ENCODE measurements at places on chromosomes 6 and 20.

DNA sequence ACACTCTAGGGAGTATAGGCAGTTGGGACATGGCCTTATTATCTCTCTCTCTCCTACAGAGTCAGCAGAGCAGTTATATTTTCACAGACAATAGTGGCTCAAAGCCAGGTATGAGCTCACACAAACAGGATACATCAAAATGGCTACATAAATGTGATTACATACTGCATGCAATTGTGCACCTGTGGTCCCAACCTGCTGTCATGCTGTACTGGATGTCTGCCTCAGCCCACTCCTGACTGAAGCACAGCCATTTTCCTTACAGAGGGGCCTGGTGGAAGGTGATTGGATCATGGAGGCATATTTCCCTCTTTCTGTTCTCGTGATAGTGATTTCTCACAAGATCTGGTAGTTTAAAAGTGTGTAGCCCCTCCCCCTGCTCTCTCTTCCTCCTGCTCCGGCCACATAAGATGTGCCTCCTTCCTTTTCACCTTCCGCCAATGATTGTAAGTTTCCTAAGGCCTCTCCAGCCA lies 37.0 kb upstream of the SAMHD1 start:
- DNase-seq: peak; percentile 41

GRCh38 chr20:46801003-46801702 lies 91.7 kb downstream of the SLC2A10 start:
- DNase-seq: no peak

GRCh38 chr20:7866285-7866684 lies 74.0 kb downstream of the HAO1 start:
- no peak for DNase-seq

DNA sequence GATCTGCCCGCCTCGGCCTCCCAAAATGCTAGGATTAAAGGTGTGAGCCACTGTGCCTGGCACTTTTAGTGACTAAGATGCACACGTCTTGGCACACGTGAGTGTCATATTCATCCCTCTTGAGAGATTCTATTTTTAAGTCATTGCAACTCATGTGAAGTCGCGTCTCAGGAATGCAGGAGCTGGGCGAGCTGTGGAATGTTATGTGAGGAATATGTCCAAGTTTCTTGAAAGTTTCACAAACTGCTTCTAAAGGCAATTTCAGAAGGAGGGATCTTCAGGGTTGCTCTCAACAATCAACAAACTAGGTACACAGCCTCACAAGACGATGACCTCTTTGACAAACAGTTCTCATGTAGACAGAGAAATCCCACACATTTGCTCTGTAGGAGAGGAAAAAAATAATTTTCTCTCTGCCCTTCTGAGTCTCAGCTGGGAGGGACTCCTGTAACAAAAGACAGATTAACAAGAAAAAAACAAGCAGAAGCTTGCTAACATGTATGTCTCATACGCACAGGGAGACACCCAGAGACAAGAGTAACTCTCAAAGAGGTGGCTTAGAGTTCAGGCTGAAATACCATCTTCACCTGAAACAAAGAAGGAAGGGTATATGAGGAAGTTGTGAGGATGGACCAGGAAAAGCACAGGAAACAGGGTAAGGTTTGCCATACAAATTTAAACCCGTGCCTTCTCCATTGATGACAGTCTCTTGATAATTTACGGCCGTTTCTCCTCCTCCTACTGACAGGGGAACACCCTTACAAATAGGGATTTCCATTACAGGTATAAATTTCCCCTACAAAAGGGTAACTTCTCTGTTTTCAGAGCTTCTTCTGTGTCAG lies 45.3 kb upstream of the FAM50B start:
- DNase-seq: no peak

DNA sequence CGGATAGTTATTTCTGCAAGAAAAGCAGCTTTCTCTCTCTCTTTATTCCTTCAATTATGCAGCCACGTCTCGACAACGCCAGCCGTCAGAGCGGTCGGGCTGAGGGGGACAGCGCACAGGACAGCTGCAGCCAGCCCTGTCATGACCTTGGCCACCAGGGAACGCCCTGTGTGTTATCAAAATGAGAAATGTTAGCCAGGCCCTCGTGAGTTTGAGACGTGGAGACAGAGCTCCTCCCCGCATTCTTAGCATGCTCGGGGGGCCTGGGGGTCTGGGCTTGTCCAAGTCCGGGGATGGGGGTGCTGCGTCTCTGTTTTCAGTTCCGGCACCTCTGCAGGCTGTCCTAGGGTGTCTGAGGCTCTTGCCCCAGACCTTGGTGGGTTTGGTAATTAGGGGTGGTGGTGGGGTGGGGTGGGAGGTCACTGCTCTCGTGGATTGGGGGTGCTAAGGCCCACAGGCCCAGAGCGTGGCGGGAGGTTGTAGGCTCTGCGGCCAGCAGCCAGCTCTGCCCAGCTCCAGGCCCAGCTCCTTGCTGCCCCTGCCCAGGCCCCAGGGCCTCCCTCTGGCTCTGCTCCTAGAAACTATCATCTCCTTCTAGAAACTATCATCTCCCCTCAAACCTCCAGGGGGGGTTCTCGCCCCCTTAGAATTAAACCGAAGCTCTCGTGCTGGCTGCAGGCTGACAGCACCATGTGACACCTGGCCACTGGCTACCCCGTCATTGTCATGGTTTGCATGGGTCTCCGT lies 54.3 kb upstream of the GATA5 start:
- DNase-seq: no peak

GRCh38 chr6:170259278-170259677 lies 31.6 kb downstream of the DLL1 start:
- no peak for DNase-seq

GRCh38 chr20:5881703-5882102 lies 68.6 kb downstream of the TRMT6 start:
- no peak for DNase-seq

DNA sequence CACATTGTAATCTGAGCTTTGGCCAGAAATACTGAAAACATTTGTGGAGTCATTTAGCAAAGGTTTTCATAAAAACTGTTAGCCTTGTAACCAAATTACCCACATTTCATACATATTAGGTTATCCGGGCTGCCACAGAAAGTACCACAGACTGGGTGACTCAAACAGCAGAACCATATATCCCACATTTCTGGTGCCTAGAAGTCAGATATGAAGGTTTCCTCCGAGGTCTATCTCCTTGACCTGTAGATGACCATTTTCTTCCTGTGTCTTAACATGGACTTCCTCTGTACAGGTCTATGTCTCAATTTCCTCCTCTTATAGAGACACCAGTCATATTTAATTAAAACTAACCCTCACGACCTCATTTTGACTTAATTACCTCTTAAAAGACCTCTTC lies 49.5 kb upstream of the SMIM28 start:
- DNase-seq: no peak

GRCh38 chr6:160277546-160277945 lies 18.9 kb upstream of the SLC22A2 start:
- DNase-seq: no peak

- no peak for DNase-seq
Measured at GRCh38 chr20:57133926-57134650, 132.4 kb downstream of the BMP7 start.

GRCh38 chr6:1181939-1182605 lies 129.8 kb upstream of the FOXQ1 start:
- no peak for DNase-seq

- DNase-seq: peak; percentile 57
Measured at GRCh38 chr6:157273756-157274470, 49.4 kb downstream of the TMEM242 start.

DNA sequence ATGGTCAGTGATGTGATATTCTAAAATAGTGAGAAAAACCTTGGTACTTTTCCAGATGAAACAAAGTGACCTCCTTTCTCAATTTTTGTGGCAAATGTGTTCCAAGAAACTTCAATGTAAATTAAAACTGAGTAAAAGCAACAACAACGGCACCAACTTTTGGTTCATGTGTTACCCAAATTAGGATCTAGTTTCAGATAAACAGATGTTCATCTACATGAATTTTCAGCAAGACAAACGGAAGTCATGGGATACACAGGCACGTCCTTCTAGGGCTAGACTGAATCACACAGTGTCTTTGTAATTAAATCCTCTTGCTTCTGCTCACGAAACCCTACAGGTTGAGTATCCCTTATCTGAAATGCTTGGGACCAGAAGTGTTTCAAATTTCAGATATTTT lies 915.2 kb downstream of the TFAP2A start:
- no peak for DNase-seq

- no peak for DNase-seq
Measured at GRCh38 chr6:144155529-144155928, 5.2 kb downstream of the STX11 start.

DNA sequence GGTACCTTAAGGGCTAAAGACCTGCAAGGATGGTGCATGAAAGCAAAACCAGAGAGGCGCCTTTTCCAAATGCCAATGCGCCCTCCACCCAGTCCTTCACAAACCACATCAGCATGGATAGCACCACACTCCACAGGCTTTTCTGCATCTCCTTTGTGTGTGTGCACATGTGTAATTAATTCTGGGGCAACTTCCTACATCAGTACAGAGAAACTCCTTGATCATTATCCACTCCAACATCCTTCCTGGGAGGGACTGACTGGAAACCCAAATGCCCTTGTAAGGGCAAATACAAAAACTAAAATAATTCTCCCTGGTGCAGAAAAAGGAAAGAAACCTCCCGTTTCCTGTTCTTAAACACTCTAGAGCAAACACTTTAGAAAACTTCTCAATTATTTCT lies 10.8 kb downstream of the SLC52A3 start:
- DNase-seq: no peak

DNA sequence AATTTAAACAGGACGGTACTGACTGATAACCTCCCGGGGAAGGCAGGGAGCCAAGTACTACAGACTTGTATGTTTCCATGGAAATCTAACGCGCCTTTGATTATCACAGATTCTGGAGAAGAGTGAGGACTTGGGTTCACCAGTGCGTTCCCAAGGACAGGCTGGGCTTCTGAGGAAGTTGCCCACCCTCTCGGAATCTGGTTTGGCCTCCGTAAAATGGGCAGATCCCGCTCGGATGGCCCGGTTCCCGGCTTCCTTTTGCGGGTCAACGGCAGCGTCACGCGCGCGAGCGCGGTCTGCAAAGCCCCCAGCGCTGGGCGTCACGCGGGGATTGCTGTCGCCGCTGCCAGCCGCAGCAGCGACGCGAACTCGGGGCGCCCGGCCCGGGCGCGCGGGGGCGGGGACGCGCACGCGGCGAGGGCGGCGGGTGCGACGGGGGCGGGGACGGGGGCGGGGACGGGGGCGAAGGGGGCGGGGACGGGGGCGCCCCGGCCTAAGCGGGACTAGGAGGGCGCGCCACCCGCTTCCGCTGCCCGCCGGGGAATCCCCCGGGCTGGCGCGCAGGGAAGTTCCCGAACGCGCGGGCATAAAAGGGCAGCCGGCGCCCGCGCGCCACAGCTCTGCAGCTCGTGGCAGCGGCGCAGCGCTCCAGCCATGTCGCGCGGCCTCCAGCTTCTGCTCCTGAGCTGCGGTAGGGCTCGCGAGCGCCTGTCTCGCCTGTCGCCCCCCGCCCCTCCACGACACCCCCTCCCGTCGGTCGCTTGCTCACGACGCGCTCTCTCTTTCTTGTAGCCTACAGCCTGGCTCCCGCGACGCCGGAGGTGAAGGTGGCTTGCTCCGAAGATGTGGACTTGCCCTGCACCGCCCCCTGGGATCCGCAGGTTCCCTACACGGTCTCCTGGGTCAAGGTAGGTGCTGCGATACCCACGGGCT lies at the start of gene CD83:
Gene CD83 (plus strand): TSS at position 615 of the 933 bp plus-strand sequence. CDS start 40 bp downstream, at position 655.
- peak; percentile 92 for DNase-seq

DNA sequence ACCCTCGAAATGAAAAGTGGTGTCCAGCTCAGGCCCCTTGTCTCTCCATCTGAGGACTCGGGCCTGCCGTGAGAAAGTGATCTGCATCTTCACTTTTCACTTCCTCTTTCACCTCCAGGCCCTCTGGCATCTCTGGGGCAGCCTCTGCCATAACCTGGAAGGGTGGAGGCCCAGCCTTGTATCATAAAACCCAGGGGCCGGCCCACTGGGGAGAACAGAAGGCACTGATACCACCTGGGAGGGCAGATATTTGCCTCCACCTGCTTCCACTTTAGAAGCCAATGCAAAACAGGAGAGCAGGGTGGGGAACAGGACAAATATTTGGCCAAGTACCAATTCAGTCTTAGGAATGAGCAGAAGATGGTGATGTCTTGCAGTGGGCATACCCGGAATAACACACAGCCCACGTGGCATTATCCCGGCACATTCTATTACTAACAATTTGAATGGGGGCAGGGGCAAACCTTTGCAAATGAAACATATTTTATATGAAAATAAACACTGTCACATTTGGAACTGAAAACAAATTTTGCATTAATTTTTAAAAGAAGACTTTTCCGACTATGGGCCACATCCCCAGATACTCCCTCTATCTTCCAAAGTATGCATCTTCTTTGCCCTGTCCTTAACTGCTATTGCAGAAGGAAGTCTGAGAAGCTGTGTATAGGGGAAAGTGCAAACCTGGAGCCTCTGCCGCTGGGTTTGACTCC lies 69.2 kb upstream of the TBC1D7 start:
- DNase-seq: peak; percentile 56

GRCh38 chr20:1375515-1375914 lies 17.3 kb downstream of the FKBP1A start:
- DNase-seq: peak; percentile 52

- no peak for DNase-seq
Measured at GRCh38 chr6:168506460-168506859, 65.5 kb downstream of the SMOC2 start.

GRCh38 chr6:117590447-117590846 lies 11.9 kb downstream of the GOPC start:
- no peak for DNase-seq

DNA sequence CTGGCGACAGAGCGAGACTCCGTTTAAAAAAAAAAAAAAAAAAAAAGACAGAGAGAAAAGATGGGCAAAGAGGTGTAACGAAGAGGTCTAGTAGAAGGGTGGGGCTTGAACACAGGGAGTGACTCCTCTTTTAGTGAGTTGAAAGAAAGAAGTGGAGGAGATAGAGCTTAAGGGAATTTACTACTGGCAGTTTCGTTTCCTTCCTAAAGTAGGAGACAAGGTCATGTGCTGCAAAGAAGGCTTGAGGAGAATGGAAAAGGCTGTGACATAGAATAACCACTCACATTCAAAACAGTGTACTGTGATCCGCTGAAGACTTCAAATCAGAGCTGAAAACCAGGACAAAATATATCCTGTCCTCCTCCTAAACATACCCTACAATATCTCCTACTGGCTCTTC lies 63.8 kb upstream of the EIF2S2 start:
- peak; percentile 32 for DNase-seq

GRCh38 chr20:15318682-15319081 lies 981.3 kb upstream of the FLRT3 start:
- no peak for DNase-seq

GRCh38 chr6:150987855-150988464 lies 122.5 kb downstream of the MTHFD1L start:
- no peak for DNase-seq

DNA sequence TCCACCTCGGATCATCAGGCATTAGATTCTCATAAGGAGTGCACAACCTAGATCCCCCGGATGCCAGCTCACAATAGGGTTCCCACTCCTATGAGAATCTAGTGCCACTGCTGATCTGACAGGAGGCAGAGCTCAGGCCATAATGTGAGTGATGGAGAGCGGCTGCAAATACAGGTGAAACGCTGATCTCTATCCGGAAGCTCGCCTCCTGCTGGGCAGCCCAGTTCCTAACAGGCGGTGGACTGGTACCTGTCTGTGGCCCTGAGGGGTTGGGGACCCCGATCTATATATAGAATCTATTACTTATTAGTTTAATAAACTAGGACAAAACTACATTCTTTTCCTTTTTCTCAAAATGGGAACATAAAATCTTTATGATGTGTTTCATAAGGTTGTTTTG lies 741.9 kb downstream of the RFPL4B start:
- DNase-seq: no peak

Data from suppressor macrophage (primary cell).